ENCODE measurements at places on chromosomes 11 and 22.

- no peak for DNase-seq
Measured at GRCh38 chr11:129192150-129192549, at the start of gene ARHGAP32. TSS of gene ARHGAP32 (minus strand) at chr11:129192325. CDS start at chr11:129192198, 127 bp downstream.

DNA sequence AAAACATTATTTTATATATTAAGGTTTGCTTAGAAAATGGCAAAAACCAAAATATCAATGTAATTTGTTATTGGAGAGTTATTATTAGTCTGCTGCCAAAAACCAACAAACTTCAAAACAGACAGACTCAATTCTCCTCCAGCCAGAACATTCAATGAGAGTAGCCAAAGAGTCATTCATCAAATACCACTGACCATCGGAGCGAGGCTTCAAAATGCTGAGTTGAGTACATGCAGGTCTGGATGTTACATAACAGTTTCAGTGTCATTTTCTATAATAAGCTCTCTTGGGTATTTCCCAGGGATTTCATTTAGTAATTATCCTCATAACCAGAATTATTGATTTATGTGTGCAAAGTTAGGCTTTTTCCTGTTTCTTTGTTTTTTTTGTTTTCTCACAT, 42.6 kb downstream of the CHST1 start:
- DNase-seq = no peak

- DNase-seq = no peak
Measured at GRCh38 chr22:24359452-24360120, 67.8 kb upstream of the ADORA2A start.

GRCh38 chr11:112874980-112875379, 86.2 kb upstream of the NCAM1 start:
- no peak for DNase-seq

DNA sequence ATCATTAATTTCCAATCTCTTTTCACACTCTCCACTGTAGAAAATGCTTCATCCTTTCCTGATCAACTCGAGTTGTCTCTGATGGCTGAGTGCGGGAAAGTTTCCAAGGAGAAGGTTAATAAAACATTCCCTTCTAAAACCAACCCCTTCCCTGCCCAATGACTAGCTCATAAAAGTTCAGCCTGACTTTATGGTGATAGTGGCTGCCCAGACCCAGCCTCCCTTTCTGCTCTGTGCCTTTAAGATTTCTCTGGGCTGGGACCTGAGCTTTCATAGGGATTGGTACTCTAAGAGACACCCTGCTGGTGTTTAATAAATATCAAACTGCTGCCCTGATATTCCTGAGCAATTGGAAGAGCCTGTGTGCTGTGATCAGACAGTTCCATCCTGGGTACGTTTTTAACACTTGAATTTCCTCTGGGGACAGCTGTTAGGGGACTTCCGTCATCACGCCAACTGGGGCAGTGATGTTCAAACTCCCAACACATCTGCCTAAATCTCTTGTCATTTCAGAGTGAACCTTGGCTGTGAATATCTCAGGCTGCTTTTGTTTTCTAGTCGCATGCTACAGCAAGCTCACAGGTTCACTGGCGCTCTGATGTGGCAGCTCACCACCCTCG, 195.0 kb upstream of the KIRREL3 start:
- DNase-seq = no peak

GRCh38 chr22:30010789-30011405, 69.4 kb upstream of the HORMAD2 start:
- no peak for DNase-seq

DNA sequence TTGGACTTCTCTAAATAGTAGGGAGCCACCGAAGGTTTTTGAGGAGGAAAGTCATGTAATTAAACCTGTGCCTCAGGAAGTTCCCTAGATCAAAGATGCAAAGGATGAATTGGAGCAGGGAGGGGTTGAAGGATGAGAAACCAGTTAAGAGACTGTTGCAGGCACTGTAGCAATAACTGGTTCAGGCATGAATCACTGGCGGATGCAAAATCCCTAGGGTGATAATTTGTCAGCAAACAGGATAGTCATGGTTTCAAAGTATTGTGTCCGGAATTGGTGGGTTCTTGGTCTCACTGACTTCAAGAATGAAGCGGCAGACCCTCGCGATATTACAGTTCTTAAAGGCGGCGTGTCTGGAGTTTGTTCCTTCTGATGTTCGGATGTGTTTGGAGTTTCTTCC, 19.9 kb downstream of the TRIOBP start:
- DNase-seq = no peak

DNA sequence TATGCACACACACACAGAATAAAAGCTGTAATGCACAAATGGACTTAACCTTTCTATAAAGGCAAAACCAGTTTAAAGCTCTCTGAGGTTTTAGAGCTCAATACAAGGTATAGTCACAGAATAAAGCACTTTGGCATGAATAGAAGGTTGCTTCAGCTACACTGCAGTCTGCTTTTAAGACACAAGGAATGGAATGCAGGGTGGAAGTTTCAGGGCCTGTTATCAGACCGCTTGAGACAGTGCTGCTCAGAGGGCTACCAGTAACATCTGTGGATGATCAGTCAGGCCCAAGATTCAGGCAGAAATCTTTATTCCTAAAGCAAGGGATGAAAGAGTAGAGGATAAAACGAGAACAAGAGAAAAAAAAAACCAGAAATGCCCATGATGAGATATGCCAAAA, 46.7 kb downstream of the CD44 start:
- DNase-seq = no peak

DNA sequence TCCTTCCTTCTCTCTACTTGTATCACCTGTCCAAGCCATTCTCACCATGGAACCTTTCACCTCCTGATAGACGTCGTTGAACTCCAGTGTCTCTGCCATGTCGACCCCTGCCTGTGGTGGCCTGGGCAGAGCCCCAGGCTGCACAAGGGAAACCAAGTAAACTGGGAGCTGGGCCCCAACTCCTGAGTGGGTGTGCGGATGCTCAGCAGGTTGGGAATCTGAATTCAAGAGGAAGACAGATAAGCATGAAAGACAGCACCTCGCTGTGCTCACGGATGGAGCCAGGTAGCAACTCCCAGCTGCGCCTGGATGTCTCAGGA, 709 bp downstream of the SSRP1 start:
- no peak for DNase-seq

- DNase-seq = no peak
Measured at GRCh38 chr22:21857481-21857914, 9.9 kb downstream of the MAPK1 start.

DNA sequence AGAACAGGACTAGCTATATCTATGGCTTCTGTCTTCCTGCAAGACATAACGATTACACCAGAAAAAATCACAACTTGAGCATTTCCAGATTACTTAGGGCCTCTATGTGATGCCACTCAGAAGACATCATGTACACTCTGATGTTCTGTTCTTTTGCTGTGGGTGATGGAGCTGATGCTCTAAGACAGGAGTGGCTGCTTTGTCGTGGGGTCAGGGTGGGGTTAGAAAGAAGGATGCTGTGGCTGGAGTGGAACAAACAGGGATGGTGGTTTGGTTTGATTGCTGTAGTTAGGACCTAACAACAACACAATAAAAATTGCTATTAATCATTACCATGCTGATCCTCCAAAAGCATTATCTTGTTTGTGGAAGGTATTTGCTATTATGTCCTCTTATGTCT, 120.3 kb upstream of the ARHGAP20 start:
- DNase-seq = no peak

GRCh38 chr11:10388574-10388973, 66.5 kb upstream of the AMPD3 start:
- no peak for DNase-seq

DNA sequence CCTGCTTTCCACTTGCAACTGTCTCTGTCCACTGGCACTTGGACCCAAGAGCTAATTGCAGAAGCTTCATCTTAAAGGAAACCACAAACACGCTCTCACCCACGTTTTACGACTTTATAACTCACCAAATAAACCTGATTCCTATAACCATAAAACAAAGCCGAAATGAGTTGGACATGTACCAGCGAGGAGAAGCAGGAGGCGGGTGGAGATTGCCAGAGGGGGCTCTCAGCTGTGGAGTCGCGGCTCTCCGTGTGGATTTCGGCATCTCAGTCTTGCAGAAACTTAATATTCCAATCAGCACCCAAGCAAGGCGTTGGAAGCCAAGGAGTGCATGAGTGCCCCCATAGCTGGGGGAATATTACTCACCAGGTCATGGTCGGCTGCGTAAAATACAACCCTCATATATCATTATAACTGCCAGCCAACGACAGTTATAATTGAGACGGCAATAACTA, 483.6 kb downstream of the MN1 start:
- DNase-seq = no peak

- no peak for DNase-seq
Measured at GRCh38 chr22:22750335-22751042, 106.1 kb downstream of the GGTLC2 start.

GRCh38 chr11:66318600-66318970, 1.7 kb upstream of the CD248 start:
- DNase-seq = no peak

- DNase-seq = peak; percentile 31
Measured at GRCh38 chr11:81644239-81644840, 1089.3 kb downstream of the FAM181B start.

DNA sequence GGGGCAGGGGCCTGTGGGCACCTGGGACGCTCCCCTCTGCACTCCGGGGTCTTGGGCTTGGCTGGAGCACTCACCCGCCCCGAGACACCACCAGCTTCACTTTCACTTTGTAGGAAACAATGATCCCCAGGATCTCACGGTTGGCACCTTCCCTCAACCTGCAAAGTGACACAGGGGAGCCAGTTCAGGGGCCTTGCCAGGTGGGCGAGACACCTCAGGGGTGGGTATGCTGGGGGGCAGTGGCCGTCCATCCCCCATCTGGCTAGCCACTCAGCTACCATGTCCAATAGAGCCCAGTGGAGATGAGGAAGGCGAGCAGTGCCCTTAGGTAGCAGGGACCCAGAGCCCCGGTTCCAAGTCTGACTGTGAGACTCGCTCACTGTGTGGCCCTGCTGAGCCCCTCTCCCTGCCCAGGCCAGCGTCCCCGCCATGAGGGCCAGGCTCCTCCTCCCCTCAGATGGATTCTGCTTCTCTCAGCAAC, 32.3 kb downstream of the TPBGL start:
- no peak for DNase-seq

DNA sequence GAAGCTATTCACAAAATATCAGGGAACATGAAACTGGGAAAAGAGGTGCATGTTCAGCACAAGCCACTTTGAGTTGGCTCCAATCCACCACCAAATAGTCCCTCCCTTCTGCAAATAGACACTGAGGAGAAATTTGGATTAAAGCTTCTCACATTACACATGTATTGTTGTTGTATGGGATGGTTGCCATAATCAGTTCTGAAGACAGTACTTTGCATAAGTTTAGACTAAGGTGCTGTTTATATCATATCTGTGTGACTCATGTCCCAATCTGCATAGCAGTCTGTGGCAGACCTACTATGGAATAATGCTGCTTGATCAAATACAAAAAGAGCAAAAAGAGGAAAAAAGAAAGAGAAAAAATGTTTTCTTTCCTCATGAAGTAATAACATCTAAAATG, 376.7 kb upstream of the DDI1 start:
- DNase-seq = no peak

- DNase-seq = no peak
Measured at GRCh38 chr11:2142762-2143202, 3.6 kb upstream of the IGF2 start.

DNA sequence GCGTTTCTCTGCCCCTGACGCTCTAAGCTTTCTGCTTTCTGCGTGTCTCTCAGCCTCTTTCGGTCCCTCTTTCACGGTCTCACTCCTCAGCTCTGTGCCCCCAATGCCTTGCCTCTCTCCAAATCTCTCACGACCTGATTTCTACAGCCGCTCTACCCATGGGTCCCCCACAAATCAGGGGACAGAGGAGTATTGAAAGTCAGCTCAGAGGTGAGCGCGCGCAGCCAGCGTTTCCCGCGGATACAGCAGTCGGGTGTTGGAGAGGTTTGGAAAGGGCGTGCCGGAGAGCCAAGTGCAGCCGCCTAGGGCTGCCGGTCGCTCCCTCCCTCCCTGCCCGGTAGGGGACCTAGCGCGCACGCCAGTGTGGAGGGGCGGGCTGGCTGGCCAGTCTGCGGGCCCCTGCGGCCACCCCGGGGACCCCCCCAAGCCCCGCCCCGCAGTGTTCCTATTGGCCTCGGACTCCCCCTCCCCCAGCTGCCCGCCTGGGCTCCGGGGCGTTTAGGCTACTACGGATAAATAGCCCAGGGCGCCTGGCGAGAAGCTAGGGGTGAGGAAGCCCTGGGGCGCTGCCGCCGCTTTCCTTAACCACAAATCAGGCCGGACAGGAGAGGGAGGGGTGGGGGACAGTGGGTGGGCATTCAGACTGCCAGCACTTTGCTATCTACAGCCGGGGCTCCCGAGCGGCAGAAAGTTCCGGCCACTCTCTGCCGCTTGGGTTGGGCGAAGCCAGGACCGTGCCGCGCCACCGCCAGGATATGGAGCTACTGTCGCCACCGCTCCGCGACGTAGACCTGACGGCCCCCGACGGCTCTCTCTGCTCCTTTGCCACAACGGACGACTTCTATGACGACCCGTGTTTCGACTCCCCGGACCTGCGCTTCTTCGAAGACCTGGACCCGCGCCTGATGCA, at the start of gene MYOD1:
TSS of gene MYOD1 (plus strand) at position 544 of the 910 bp plus-strand sequence. CDS start at position 756, 212 bp downstream.
- DNase-seq = no peak

DNA sequence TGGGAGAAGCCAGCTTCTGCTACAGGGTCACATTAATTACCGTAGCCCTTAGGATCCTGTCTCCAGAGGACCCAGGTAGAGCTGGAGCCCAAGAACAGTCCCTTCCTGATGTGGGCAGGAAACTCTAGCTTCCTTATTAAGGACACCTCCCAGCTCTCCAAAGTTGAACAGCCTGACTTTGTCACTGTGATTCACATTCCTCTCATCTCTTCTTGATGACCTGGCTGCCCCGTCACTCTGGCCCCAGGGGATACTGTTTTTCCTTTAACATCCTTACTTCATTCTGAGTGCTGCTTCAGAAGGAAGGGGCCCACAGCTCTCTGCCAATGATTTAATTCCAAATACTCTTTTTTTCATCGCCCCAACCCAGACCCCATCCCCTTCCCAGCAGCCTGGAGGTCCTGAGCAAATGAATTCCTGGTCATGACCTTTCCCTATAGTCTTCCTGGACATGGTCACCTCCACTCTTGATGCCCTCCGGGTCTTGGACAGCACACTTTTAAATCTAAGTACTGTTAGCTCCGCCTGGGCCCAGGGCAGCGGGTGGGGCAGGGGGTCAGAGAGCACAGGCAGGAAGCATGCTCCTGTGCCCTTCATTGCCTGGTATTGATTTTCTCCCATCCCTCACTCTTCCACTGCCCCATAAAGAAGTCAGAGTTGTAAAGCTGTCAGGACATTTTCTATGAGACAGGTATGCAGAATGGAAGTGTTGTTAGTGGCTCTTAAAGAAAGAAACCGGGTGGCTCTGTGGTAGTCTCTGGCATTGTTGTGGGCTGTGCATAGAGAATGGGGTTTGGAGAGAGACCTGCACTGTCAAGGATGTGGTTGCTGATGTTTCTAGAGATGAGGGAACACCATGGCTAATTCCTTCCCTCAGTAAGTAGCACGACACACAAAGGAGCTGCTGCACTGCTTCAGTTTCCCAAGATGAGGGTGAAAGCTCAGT, 22.3 kb upstream of the SPON1 start:
- DNase-seq = no peak
